ENCODE measurements at places on chromosomes 16 and 17.

DNA sequence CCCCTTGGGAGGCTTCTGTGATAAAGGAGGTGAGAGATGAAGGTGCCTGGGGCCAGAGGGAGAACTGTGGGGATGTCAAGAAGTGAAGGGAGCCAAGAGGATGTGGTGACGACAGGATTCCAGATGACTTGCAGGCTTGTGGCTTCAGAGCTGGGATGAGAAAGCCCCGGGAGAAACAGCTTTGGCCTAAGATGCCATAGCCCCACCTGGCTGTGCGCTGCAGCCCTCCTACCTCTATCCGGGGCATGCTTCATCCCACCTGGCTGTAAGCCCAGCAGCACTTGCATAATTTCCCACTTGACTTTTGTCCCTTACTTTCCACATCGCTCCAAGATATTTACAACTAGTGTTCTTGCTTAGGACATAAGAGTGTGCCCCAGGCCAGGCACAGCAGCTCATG, 29.3 kb downstream of the GINS3 start:
- peak; percentile 66 for DNase-seq

GRCh38 chr16:46962629-46963028, 10.8 kb downstream of the DNAJA2 start:
- DNase-seq: no peak

DNA sequence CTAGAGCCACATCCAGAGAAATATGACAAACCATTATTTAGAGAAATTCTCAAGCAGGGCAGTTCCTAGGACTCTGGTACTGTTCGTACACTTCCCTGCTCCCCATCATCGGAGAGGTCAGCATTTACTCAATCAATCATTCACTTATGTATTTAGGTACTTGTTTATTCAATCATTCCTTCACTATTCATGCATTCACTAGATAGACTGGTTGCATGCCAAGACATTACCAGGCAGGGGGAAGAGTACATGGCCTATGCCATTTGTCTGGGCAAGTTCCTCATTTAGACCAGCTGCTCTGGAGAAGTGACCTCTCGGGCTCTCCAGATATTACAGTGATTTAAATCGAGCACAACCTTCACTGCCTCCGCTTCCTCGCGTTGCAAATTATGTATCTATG, 603.4 kb downstream of the KCNJ2 start:
- no peak for DNase-seq

- peak; percentile 88 for DNase-seq
These were observed 37.1 kb downstream of the BAIAP2 start for GRCh38 chr17:81071761-81072741.

DNA sequence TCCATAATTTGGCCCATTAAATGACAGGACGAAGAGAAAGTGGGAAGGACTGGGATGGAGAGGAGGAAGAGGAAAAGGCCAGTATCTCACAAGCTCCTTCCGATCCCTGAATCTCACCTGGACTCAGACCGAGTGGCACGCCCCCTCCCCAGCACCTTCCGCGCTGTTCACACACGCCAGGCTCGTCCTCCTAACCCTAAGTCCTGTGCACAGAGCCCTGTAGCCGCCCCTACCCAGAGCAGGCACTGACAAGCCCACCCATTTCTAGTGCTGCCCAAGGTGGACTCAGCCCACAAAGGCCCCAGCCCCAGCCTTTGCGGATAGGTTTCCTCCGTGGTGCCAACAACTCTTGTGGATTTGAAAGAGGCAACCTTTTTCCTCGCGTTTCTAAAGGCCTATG, 9.2 kb downstream of the HS3ST3B1 start:
- DNase-seq: no peak

DNA sequence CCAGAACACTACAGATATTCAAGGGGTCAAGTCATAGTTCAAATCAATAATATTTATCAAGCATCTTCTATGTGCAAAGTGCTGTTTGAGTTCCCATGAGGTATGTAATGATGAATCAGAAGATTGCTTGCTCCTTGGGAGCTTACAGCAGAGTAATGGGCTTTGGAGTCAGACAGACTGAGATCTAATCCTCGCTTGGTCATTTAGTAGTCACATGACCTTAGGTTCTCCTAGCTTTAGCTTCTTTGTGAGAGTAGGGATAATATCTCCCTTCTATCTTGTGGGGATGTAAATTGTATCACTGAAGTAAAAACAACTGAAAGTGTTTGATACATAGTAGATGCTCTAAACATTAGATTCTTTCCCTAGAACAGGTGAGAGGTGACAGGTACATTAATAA, 30.1 kb downstream of the SNX11 start:
- no peak for DNase-seq

DNA sequence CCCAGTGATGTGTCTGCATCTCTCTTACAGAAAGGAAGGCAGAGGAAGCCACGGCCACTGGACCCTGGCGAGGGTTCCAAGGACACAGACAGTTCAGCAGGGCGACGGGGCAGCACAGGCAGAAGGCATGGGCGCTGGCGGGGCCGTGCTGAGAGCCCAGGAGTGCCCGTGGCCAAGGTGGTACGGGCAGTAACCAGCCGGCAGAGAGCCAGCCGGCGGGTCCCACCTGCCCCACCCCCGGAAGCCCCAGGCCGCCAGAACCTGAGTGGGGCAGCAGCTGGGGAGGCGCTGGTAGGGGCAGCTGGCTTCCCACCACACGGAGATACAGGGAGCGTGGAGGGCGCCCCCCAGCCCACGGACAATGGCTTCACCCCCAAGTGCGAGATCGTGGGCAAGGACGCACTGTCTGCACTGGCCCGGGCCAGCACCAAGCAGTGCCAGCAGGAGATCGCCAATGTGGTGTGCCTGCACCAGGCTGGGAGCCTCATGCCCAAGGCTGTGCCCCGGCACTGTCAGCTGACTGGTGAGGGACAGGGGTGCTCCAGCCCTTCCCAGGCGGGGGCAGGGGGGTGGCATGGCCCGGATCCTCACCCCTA, 7.8 kb downstream of the XYLT2 start:
- peak; percentile 62 for DNase-seq

DNA sequence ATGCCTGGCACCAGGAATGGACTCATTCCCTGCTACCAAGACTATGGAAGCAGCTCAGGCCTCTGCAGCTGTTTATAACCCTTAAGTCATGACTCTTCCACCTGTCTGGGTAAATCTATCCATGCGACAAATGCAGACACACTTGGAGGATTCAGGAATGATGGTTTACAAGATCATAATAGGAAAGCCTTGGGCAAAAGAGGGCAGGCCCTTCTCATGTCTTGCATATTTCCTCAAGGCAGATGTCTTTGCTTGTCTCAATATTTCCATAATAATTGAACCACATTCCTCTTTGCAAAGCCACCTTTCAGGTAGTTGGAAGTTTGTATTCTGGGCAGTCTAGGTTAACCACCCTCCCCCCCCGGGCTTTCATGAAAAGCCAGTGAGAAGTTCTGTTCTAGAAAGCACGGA, 884 bp upstream of the JPT1 start:
- DNase-seq: no peak

GRCh38 chr16:59522826-59523225, 788.7 kb upstream of the GOT2 start:
- no peak for DNase-seq

GRCh38 chr17:80374039-80374731, 40.8 kb upstream of the ENDOV start:
- DNase-seq: peak; percentile 49

GRCh38 chr16:20874088-20874581, 26.0 kb downstream of the DCUN1D3 start:
- DNase-seq: no peak

GRCh38 chr17:77441130-77441920, 300.6 kb downstream of the SEC14L1 start:
- DNase-seq: no peak

DNA sequence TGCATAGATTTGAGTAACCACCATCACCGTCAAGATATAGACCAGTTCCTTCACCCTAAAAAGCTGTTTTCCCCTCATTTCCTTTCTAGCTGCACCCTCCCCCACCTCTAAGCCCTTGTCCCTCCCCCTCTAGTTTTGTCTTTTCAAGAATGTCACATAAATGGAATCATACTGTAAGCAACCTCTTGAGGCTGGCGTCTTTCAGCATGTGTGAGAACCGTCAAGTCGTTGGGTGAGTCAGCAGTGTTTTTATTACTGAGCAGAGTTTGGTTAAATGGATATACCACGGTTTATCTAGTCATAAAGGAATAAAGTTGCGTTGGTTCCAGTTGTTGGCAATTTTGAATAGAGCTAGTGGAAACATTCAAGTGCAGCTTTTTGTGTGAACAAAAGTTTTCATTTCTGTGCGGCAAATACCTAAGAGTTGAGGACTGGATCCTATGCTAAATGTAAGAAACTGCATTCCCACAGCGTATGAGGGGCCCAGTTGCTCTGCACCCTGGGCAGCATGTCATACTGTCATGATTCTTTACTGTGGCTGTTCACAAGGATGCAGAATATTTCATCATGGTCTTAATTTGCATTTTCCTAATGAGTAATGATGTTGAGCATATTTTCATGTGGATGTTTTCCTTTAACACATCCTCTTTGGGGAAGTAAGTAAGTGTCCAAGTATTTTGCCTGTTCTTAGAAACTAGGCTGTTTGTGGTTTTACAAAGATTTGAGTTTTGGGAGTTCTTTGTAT, 264.3 kb downstream of the CPPED1 start:
- DNase-seq: no peak

GRCh38 chr17:22138861-22139469, 446.6 kb downstream of the KCNJ18 start:
- DNase-seq: no peak

- DNase-seq: no peak
These were observed 14.4 kb downstream of the OR1A1 start for GRCh38 chr17:3221850-3222249.

- DNase-seq: no peak
These were observed 3.6 kb downstream of the QRICH2 start for GRCh38 chr17:76304226-76305134.

- no peak for DNase-seq
These were observed 6.8 kb downstream of the DNASE1 start for GRCh38 chr16:3661311-3661710.

GRCh38 chr17:39618246-39618913, 8.4 kb upstream of the PPP1R1B start:
- no peak for DNase-seq

DNA sequence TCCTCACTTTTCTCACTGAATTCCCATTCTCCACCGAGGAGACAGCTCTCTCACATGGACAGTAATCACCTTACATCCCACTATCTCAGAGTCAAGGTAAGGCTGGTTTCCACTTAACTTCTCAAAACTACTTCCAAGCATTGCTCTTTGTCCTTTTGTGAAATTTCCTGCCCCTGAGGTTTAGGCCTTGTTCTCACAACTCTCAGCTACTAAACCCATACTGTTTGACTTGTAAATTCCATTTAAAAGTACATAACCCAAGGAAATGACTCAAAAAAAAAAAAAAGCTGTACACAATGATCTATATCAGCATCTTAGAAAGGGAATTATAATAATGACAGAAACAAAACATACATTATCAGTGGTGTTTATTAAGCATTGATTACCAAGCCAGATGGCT, 8.8 kb downstream of the CDC27 start:
- no peak for DNase-seq

DNA sequence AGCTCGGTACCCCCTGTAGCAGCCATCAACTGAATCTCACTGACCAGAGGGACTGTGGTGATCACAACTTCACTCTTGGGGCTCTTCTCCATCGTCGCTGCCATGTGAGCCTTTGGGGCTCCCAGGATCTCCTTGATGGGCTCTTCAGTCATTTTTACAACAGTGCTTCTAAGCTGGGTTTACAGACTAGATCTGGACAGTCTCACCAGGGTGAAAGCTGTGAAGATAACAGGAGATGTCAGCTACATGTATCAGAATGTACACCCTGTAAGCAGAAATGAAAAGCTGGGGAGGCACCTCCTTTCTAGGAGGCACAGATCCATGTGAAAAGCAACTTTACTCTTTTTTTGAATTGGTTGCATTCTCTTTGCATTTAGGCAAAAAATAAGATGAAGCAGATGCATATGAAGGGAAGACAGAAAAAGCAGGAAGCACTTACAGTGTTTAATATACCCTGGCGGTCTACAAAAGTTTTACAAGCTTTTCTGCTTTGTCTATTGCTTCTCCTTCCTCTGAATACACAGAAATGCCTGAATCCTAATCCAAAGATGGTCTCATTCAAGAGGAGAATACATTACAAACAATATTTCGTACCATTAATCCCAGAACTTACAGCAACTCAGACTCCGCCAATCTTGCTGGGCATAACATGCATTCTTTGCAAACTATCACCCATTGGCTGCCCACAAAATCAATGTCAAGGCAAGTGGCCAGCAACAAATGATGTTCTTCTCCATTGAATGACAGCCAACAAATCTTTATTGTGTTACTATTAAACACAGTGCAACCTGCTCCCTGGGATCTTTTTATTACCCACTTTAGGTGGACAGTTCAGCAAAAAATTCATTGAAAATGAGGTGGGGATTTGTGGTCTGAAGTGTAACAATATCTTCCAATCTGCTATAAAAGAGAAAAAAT, 1.5 kb downstream of the TMEM100 start:
- DNase-seq: no peak

DNA sequence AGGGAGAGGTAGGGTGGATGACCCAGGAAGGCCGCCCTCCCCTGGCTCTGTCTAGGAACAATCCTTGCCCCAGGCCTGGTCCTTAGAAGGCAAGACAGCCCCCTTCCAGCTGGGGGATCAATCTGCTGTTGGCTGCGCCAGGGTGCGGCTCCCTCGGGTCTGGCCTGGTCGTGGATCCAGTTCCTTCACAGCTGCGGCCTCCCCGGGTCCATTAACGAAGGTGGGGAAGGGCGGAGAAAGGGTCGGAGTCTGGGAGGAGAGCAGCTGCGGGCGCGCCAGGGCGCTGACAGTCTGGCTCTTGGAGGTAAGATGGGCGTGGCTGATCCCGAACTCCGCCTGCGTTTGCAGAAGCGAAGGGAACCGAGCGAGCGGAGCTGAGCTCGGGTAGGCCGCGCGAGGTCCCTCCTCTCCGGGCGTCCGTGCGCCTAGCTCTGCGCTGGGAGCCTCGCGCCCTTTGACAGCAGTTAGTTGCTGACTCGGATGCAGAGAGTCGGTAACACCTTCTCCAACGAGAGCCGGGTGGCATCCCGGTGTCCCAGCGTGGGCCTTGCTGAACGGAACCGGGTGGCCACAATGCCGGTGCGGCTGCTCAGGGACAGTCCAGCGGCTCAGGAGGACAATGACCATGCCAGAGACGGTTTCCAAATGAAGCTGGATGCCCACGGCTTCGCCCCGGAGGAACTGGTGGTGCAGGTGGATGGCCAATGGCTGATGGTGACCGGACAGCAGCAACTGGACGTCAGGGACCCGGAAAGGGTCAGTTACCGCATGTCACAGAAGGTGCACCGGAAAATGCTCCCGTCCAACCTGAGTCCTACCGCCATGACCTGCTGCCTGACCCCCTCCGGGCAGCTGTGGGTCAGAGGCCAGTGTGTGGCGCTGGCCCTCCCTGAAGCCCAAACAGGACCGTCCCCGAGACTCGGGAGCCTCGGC, at the start of gene HSPB9:
HSPB9 (plus strand) TSS at position 434 of the 933 bp plus-strand sequence; CDS start at position 481, 47 bp downstream.
- peak; percentile 84 for DNase-seq

DNA sequence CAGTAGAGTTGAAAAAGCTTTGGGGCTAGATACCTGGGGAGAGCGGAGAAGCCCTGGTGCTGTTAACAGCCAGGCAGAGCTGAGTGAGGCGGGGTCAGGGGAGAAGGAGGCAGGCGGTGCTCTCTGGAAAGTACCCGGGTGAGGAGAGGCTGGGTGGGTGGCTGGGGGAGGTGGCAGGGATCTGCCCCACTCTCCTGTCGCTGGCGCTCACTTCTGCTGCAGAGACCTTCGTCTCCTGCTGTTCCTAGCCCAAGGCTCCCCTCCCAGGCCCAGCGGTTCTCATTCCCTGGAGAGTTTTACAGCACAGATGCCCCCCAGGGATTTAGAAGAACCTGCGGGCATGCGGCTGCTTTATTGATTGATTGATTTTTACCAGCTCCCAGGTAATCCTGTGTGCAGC, 302.8 kb downstream of the IRF8 start:
- DNase-seq: no peak

Measured in upper lobe of right lung (tissue), 1 donor.